Stimulated activated CD4-positive, alpha-beta T cell treated with anti-CD3 and anti-CD28 coated beads, Interleukin-4, amount 100 ng/mL, for 4 hours (primary cell): ENCODE measurements at places on chromosomes 6 and 20.
A peak's percentile ranks its signal among the peaks of the same experiment; 100 is the strongest.

- no peak for DNase-seq
These were observed 269.0 kb downstream of the UST start for GRCh38 chr6:149015535-149016525.

DNA sequence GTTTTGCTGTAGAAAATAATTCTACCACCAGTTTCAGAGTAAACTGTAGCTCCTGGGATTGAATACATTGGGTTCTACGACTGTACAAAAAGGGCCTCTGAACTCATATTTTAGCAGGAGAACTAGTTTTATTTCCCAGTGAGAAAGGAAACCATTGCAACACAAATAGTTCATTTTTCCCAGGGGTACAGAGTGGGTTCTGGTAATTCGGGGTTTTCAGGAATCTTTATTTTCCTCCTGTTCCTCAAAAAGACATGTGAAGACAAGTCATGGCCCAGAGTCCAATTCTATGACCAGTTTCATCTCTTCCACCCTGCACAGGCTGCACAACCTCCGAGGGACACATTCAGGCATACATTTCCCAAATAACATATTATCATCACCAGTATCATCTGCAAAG, 222.1 kb downstream of the HIVEP2 start:
- DNase-seq, result no peak

- DNase-seq, result no peak
These were observed 1086.2 kb downstream of the KIF16B start for GRCh38 chr20:15487030-15487429.

DNA sequence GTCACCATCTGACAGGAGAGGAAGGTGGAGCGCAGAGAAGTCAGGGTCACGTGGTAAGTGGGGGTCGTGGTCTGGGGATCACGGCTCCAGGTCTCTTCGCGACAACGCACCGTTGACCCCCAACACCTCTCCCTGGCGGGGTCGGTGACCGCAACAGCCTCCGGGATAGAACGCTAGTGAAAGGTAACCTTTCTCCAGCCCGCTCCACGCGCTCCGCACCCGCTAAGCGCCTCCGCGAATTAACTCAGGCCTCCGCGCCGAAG, 600 bp upstream of the SYNJ2 start:
- DNase-seq, result no peak

DNA sequence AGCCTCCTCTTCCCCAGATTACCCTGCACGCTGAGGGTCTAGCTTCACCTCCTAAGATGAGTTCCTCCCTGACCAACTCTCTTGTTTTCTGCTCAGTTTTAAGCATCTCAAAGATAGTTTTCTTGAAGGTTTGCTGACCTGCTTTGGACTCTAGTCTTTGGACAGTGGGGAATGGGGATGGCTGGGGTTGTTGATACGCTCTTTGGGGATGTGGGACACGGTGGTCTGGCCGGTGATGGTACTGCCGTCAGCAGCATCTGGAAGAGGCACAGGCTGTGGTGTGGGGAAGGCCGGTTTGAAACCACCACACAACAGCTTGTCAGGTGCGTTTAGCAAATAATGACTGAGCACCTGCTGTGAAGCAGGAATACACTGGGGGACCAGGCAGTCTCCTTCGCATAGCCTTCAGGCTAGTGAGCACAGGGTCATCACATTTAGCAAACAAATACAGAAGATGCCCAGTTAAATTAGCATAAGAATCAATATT, 94.1 kb downstream of the TMEM242 start:
- DNase-seq, result no peak

GRCh38 chr6:92716638-92717037, 702.7 kb downstream of the EPHA7 start:
- no peak for DNase-seq

DNA sequence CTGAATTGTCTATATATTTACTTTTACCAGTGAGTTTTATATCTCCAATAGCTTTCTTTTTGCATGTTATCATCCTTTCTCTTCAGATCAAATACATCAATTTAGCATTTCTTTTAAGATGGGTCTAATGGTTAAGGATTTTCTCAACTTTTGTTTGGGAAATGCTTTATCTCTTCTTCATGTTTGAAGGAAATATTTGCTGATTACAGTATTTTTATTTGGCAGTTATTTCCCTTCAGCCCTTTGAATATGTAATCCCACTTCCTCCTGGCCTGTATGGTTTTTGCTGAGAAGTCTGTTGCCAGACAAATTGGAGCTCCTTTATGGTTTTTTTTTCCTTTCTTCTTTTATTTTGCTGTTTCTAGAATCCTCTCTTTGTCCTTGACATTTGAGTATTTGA, 6.7 kb upstream of the CST9L start:
- DNase-seq, result no peak

DNA sequence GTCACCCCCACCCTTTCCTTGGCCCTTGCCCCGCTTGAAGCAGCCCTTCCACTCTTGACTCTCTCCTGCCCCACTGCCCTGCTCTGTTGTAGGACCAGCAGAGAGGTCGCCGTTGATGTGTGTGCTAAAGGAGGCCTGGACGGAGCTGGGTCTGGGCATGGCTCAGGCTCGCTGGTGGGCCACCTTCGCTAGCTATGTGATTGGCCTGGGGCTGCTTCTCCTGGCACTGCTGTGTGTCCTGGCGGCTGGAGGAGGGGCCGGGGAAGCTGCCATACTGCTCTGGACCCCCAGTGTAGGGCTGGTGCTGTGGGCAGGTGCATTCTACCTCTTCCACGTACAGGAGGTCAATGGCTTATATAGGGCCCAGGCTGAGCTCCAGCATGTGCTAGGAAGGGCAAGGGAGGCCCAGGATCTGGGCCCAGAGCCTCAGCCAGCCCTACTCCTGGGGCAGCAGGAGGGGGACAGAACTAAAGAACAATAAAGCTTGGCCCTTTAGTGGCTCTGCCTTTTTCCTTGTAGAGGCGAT, 3.0 kb downstream of the SMPD2 start:
- DNase-seq, result no peak

DNA sequence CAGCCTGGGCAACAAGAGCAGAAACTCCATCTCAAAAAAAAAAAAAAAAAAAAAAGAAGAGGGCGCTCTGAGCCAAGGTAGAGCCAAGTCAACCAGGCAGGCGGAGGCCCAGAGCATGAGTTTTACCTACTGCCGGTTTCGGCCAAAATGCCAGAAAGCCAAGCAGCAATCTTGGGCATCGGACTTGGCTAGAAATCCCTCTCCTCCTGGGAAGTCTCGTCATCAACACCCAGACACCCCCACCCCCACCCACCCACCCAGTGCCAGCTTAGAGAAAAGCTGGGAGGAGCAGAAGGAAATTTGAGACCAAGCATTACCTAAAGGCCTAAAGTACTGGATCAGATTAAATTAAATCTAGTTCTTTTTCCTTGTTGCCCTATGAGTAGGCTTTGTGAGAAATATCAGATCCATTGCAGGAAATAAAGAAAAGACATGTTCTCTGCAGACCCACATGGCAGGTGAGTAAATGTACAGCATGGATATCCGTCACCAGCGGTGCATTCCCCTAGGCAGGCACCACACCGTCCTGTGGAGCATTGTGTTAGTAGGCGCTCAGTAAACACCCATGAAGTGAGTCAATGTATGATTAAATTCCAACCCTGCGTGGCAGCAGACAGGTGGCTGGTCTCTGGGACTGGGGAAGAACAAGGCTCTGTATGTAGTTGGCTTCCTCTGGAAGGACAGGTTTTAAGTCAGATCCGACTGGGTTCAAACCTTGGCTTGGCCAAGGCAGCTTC, 21.0 kb downstream of the RIPOR3 start:
- no peak for DNase-seq

DNA sequence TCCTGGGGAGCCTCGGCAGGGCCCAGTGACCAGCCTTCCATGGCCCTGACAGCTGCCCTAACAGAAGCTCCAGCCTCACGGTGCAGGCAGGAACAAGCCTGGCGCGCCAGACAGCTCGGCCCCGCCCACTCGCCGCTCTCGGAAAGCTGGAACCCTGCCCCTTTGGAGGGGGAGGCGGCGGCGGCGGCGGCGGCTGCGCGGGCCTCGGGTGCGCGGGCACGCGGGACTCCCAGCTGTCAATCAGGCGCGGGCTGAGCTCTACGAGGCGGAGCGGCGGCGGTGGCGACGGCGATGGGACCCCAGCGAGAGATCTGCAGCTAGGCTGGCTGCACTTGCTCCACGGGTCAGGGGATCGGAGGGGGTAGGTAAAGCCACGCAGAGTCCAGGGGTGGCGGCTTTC, at the start of gene NRSN1:
NRSN1 (plus strand) TSS at position 236 of the 400 bp plus-strand sequence. CDS start 8,113 bp downstream, outside the sequence.
- DNase-seq, result no peak

DNA sequence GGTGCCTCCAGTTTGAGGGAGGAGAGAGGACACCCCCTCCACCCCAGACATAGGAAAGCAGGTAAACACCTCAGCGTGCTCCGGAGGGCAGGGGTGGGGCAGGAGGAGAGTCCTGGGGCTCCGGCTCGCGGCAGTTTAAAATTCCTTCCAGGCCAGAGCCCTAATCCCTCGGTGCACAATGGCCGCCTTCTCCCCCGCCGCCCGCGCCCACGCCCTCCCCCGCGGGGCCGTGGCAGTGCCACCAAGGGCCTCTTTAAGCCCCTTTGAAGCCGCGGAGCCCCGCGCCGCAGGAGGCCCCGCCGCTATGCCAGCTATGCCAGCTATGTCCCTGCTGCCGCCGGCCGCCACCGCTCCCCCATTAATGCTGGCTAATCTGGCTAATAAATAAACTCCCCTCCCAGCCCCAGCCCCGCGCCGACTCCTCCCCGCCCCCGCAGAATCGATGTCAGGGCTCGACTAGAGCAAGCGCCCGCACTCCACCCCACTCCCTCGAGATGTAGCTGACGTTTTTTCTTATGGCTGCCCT, 125.1 kb downstream of the MRPL14 start:
- DNase-seq, result peak; percentile 43

DNA sequence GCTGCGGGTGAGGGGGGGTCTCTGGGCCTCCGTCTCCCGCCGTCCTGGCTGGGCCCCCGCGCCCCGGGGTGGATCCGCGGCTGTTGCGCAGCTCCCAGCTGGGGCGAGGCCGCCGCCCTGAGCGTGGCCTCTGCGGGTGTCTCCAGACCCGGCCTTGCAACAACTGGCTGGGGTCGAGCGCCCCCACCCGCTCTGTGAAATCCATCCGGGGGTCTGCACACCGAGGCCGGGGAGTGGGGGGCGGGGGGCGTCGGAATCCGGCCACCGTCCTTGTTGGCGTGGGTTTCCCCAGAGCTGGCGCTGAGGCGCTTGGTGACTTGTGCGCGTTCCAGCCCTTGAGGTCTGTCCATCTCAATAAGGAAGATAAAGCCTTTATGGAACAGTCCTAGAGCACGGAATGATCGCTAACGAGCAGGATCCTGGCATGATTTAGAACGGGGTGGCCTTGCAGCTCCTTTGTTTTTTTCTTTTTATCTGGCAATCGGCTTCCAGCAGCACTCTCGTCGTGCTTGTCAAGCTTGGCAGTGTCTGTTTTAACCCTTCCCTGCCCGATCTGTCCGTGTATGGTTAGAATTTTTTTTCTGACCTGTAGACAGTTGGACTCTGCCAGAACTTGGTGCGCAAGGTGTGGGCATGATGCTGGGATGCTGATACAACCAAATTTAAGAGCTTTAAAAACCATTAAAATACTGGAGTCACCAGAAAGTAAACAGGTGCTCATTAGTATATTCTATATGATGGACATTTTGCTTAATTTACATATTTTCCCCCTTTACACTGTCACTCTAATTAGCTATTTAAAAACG, 675 bp downstream of the DSTN start:
- DNase-seq, result peak; percentile 4

GRCh38 chr6:38177882-38178583, 358.5 kb downstream of the ZFAND3 start:
- no peak for DNase-seq

GRCh38 chr6:47292027-47292426, 17.7 kb downstream of the TNFRSF21 start:
- DNase-seq, result no peak

GRCh38 chr6:15462256-15462655, 200.6 kb downstream of the DTNBP1 start:
- DNase-seq, result no peak

GRCh38 chr6:56999049-56999448, 44.1 kb downstream of the BEND6 start:
- DNase-seq, result no peak

DNA sequence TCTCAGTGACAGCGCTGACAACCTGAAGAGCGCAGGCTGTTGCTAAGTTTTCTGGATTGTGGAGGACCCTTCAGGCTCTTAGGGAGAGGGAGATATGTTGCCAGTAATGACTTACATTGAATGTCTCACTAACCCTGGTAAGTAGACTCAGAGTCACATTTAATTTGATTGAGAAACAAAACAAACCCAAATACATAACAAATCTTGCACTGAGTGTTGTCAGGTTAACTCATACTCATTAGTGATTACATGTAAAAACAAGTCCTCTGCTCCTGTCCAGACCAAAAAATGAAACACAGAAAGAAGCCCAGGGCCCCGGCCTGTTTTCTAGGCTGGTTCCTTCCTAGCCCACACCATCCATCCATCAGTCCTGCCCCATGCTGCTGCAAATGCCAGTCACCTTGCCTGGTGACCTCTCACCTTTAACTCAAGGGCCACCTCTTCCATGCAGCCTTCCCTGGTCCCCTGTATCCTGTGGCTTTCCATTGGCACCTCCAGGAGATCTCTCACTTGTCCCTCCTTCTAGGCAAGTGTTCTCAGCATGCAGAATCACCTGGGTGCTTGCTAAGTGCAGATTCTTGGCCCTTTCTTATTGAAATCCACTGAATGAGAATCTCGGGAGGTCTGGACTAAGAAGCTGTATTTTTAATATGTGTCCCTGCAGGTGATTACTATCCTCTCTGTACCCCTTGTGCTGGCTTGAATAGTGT, 34.7 kb upstream of the ERVFRD-1 start:
- DNase-seq, result no peak

- no peak for DNase-seq
These were observed 14.1 kb upstream of the TCFL5 start for GRCh38 chr20:62875419-62876361.

DNA sequence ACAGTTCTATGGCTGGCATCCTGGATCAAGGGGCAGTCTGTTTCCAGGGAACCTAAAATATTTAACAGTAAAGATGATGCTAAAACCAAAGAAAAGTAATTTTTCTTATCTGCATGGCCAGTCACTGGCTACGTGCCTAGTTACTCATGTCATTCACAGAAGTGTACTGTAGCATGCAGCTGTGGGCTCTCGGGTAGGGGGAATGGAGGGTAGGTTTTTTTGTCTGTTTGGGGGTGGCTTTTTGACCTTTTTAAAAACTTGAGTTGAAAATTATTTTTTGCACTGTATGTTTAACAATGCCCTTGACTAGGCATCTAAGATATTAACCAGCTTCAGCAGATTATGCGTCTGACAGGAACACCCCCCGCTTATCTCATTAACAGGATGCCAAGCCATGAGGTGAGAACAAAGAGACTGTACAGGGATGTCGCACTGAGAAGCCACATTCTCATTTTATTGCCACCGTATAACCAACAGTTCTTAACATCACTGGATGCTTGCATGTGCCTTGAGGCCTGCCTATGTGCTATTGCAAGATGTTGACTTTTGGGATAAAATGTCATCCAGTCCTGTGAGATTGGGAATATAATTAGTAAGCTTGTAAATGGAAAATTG, 30.3 kb upstream of the MAPK13 start:
- DNase-seq, result peak; percentile 18

- DNase-seq, result no peak
These were observed 457.6 kb downstream of the UTRN start for GRCh38 chr6:144742779-144743178.
